T-helper 2 cell (primary cell): ENCODE measurements at places on chromosomes 2 and 18.

- DNase-seq: no peak
These were observed 99.4 kb downstream of the SLC39A10 start for GRCh38 chr2:195756218-195756942.

- DNase-seq: no peak
These were observed 254.4 kb downstream of the ZNF521 start for GRCh38 chr18:25097569-25098056.

GRCh38 chr2:21793461-21793860 lies 669.7 kb downstream of the TDRD15 start:
- no peak for DNase-seq

GRCh38 chr18:11388755-11389680 lies 220.4 kb upstream of the SLC35G4 start:
- DNase-seq: no peak

GRCh38 chr2:15790838-15791237 lies 149.5 kb upstream of the MYCN start:
- DNase-seq: no peak

DNA sequence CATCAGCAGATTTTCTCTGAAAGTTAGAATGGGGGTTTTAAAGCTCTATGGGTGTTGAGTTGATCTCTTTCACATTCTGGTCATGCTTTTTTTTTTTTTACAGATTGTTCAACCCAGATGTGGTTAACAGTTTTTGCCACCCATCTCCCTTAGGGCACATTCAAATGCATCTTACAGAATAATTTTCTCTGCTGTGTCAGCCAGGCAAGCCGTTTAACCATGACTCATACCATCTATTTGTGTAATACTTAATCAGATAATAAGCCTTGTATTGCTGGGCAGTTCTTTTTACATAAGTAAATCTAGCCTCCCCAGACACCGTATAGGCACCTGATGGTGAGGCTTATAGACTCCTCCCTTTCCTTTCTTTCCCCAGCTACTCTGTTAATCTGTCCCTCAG lies 62.0 kb downstream of the TGIF1 start:
- DNase-seq: no peak

DNA sequence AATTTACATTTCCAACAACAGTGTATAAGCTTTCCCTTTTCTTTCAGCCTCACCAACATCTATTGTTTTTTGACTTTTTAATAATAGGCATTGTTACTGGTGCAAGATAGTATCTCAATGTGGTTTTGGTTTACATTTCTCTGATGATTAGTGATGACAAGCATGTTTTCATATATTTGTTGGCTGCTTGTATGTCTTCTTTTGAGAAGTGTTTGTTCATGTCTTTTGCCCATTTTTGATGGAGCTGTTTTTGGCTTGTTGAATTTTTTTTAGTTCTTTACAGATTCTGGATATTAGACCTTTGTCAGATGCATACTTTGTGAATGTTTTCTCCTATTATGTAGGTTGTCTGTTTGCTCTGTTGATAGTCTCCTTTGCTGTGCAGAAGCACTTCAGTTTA lies 32.1 kb downstream of the PROKR1 start:
- no peak for DNase-seq

DNA sequence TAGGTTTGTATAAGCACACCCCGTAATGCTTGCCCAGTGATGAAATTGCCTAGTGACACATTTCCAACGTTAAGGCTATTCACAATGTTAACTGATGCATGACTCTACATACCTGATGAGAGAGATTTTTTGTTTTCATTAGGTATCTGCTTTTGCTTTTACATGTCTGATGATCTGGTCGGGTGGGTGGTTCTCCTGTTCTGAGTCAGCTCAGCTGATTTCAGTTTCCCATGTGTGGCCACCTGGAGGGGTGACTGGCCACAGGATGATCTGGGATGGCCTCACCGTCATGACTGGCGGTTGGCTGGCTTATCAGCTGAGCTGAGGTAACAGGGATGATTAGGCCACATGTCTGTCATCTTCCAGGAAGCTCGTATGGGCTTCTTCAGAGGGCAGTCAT lies 33.8 kb upstream of the ACYP2 start:
- DNase-seq: peak; percentile 8

GRCh38 chr2:42876326-42876751 lies 84.0 kb upstream of the HAAO start:
- DNase-seq: no peak

GRCh38 chr2:16663121-16663905 lies 2.3 kb downstream of the CYRIA start:
- DNase-seq: no peak
